Stimulated activated CD4-positive, alpha-beta T cell treated with anti-CD3 and anti-CD28 coated beads, Interleukin-2, amount 100 ng/mL, for 24 hours (primary cell): ENCODE measurements at places on chromosomes 13 and 19.

- DNase-seq, result no peak
These were observed 53.1 kb downstream of the ATP7B start for GRCh38 chr13:51958217-51958547.

- DNase-seq, result no peak
These were observed 10.3 kb downstream of the COG6 start for GRCh38 chr13:39665763-39666162.

- DNase-seq, result no peak
These were observed 36.0 kb downstream of the KCTD15 start for GRCh38 chr19:33832633-33833032.

DNA sequence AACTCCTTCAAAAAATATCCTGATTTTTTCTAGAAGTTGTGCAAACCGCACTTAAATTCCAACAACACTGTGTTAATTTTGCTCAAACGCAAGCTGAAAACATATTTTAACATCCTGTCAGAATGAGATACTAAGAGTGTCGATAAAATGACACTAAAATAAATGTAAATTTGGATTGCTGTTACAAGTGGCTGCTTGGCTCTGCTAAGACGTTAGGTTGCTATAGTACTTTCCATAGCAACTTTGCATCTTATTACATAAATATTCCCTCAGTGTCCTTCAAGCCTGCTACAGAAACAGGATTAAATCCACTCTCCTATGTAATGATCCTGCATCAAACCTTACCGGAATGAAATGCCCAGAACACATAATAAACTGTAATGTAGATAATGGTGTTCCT, 292.1 kb downstream of the DNAJC15 start:
- DNase-seq, result no peak
